ENCODE measurements at places on chromosomes 13 and 19.

DNA sequence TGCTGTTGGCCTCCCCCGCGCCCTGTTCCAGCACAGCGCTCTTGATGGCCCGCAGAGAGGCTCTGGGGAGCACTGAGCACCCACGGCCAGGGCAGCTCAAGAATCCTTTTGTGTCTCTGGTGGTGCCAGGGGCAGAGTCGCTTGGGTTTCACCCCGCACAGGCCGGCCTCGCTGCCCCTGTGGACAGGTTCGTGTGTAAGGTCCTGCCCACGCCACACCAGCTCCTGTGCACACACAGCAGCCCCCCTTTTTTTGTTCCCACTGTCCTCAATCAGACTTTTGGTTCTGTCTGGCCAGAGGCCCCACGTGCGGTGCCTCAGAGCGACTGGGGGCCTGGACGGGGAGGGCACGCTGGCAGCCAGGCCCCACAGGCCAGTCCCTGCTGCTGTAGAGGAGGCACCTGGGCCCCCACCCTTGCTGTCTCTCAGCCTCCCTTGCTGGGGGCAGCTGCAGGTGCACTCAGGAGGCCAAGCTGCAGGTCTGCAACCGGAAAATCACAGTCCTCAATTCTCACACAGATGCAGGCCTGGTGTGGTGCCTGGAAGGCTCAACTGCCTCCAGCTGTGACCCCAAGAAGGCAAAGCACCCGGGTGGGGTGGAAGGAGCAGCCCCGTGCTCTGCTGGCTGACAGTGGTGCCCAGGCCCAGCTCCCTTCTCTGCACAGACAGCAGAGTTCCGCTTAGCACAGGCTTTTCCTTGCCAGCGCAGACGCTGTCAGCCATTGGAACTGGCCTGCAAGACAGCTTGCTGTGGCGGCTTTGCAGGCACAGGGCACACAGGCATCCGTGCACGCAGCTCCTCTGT lies 12.6 kb upstream of the F7 start:
- no peak for DNase-seq

DNA sequence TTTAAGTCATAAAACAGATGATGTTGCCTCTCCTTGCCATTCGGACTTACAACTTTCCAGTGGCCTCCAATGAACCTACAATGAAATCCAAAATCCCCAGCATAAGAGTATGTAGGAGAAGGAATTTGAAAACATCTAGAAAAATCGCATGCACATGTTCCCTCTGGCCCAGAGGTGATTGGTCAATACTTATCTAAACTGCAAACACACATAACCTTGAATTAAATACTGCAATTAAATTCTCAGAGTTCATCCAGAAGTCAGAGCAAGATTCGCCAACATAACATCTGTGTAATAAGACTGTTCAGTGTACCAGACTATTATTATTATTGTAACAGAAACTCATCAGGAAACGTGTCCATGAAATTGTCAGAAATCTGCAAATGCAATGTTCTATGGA lies 82.2 kb upstream of the USP29 start:
- peak; percentile 42 for DNase-seq

DNA sequence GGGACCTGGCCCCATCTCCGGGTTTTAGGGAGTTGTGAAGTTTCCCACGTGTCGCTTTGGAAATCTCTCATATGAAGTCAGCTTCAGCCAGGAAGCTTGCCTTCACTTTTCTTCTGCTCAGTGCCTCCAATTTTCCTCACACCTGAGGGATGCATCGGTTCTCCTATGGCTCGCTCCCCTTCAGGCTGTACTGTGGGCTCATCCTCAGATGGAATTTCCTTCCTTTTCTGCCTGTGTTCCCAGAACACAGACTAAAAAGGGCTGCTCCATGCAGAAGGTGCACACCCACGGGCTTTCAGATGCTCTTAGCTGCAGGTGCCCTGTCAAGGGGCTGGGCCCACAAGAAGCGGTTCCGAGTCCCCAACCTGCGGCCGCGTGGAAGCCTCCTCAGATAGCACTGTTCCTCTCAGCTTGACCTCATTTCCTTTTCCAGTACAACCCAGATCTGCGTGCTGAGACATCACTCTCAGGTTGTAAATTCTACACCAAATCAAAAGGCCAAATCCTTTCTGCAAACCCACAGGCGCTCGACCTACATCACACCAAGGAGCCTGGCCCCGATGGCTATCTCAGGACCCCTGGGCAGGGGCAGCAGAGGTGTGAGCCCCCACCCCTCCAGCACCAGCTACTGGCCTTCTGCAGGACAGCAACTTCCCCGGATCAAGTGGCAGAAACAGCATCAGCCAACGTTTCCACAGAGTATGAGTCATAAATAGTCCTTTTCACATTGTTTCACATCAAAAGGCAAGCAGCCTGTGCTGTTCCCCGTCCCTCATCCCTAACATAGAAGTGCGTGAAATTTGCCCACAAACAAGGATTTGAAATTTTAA lies 275.9 kb downstream of the ZNF536 start:
- no peak for DNase-seq

DNA sequence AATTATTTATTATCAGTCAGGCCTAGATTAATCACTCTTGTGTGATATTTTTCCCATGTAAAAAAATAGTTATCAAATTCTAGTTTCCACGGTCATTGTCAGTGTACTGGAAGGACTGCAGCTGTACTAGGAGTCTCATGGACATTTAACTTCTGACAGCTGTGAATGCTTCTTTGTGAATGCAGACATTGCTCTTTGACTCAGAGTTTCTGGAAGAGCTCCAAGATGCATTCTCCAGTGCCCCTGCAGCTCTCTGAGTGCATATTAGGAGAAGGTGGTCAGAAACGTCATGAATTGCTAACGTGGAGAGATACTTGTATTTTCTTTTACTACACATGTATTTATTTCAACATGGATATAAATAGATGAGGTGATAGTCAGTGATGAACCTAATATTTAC lies 9.7 kb upstream of the SLITRK5 start:
- DNase-seq: peak; percentile 29

DNA sequence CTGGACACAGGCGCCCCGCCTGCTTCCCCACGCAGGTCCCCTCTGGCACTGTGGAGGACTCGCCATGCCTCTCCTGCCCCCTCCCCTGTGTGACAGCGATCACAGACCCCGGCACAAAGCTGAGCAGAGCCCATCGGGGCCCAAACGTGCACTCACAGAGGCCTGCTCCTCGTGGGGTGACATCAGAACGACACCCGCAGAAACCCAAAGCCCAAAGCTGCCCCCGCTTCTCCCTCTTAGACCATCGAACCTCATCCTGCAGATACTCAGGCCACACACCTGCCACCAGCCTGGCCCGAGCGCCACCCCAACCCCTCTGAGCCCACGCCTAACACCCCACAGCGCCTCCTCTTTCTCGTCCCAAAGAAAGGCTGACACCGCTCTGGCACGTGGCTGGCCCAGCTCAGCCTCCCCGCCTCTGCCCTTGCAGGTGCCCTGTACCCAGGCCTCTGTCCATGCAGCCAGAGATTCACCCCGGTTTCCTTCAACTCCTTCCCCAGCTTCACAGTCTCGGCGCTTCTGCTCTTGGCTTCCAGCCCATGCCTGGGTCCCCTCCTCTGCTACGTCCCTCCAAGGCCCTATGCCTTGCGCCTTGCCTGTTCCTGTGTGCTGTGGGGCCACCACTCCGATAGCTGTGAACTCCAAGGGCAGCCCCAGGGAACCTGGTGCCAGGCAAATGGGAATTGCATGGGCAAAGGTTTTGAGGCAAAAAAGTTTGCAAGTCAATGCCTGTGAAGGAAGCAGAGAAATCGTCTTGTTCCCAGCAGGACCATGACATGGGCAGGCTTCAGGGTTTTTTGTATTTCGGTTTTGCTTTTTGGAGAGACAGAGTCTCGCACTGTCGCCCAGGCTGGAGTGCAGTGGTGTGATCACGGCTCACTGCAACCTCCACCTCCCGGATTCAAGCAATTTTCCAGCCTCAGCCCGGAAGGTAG lies 831 bp upstream of the CBARP start:
- no peak for DNase-seq

DNA sequence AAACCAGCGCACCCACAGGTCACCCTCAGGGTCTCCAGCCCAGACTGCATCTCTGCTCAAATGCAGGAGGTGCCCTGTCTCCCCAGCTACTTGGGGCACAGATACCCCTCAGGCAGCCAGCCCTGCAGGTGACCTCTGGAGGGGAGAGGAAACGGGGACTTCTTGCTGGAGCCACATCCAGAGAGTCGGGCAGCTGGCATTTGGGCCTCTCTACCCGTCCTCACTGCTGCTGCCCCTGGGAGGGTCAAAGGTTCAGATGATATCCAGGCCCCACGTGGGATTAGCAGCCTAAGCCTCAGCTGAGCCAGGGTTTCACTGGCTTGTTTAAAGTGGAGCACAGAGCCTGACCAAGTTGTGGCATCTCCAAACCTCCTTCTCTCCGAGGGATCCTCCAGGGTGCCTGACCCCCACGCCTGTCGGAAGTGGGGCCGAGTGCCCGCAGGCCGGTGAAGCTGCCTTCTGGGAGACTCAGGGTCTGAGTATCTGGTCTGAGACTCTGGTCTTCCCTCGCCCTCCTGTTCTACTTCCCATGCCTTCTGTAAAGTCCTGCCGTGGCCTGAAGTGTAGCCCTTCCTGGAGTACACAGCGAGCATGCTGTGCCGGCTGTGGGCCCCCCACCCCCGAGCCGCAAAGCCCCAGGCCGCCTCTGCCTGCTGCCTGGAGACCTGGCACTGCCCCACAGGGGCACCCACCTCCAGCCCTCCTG lies 2.1 kb downstream of the RASA3 start:
- no peak for DNase-seq

GRCh38 chr19:48613024-48613851 lies 1.6 kb downstream of the FAM83E start:
- DNase-seq: no peak

DNA sequence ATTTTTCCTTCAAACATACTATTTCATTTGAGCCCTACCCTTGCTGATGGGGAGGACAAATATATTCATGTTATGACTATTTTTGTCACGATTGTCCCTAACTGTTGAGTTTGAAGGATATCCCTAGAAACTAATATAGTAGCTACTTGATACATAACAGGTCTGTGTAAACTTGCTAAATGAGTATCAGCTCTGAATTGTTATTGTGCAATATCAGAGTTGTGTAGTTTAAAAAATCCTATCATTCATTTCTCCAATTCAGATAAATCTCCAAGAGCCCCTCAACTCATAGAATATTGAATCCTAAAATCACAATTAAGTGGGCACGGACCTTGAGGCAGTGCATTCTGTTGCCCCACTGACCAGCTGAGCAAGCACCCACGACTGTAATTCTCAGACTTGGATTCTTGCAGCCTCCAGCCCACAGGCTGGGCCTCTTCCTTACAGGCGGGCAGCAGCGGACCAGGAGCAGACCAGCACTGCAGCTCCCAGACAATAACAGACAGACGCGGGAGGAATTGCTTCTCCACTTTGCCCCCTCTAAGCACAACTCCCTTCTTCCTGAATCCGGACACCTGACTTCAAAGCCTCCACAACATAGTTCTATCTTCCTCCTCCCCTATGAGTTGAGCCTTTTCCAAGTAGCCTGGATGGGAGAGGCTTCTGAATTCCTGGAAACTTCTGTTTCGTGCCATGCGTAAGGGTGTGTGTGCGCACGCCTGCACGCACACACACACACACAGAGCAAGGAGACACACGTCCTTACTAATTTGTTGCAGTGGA lies 337.6 kb upstream of the ARGLU1 start:
- DNase-seq: no peak

DNA sequence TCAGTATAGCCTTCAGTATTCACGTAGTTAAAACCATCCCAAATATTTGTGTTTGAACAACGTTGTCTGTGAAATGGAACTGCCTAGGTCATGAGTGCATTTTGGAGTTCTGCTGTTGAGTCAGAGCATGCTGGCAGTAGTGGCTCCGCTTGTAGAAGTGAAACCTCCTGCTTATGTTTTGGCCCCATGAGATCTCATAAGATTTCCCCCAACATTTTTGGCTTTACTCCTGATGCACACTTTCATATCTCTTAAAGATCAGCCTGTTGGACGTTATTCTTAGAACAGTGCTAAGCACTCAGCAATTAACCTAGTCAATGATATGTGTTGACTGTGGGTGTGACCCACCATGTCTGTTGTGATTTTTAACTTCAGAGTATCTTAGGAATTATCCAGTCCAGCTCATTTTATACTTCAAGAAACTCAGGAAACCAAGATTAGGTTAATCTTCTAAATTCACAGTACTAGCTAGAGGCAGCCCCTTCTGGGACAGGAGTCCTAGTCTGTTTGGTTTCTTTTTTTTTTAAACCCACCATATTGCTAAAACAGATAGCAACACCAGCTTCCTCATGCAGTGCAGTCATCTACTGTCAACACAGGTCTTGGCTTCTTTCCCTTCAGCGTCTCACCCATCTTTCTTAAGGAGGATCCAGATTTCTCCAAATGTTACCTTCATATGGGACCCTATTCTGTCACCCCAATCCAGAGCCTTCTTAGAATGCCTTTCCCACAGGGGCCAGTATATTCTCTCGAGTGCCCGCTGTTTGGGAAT lies 26.2 kb downstream of the RAP2A start:
- DNase-seq: no peak

DNA sequence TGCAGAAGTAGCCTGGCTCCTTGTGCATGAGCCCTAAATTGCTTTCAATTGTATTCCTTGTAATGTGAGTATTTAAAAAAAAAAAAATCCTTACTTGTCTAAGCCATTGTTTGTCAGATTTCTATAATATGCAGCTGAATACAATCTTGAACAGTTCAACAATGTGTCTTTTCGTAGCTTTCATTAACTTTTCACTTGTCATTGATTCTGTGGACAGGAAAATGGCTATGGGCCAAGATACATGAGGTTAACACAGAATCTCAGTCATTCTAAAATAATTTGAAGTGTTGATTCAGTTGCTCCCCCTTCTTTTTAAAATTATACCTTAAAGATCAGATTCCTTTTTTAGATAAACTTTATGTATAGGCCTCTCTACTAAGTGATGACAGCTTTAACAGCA lies 395.8 kb upstream of the KLF12 start:
- DNase-seq: no peak

- peak; percentile 48 for DNase-seq
Observed at GRCh38 chr19:53086949-53087348, 16.3 kb downstream of the ZNF160 start.

DNA sequence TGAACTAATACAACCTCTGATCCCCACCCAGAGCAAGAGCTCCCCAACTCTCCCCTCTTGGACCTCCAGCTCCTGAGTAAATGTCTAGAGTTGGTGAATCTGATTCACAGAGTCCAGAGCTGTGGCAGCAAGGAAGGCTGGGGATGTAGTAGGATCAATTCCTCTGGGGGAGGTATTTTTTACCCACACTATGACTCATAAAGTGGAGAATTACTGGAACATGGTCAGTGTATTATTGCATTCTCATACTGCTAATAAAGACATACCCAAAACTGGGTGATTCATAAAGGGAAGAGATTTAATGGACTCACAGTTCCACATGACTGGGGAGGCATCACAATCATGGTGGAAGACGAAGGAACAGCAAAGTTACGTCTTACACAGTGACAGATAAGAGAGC lies 496.7 kb downstream of the EFNB2 start:
- no peak for DNase-seq

GRCh38 chr13:80055847-80056246 lies 285.1 kb downstream of the SPRY2 start:
- no peak for DNase-seq

- DNase-seq: no peak
Observed at GRCh38 chr13:51825681-51826254, 19.2 kb downstream of the TMEM272 start.
